ENCODE measurements at places on chromosomes 4 and X.
A peak's percentile ranks its signal among the peaks of the same experiment; 100 is the strongest.

DNA sequence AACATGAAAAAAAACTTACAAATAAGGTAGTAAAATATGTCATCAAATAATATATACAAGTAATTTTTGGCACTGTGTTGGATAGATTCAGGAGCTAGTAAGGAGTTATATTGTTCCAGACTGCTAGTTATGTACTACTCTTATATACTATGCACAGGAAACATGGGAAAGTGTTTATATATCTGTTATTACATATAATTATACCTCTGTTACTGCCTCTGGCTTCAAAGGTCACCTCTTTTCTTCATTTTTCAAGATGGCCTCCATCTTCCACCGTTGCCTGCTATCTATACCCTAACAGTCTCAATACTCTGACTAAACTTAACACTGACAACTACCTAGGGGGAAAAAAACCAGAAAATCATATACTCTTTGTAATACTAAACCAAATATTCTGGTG lies 29.5 kb downstream of the LIN54 start:
- no peak overlapping the region for H3K27ac ChIP-seq
- no peak overlapping the region for H3K4me3 ChIP-seq
- no peaks in the 10 kb centered on the region for H3K4me1 ChIP-seq
- no peak for DNase-seq
- no peaks in the 10 kb centered on the region for H3K36me3 ChIP-seq

- no peak for DNase-seq
- no peak overlapping the region for H3K4me3 ChIP-seq
- no peaks in the 10 kb centered on the region for H3K4me1 ChIP-seq
- no peaks in the 10 kb centered on the region for H3K27me3 ChIP-seq
Measured at GRCh38 chrX:136015016-136015415, 29.8 kb downstream of the SLC9A6 start.

- H3K4me3 ChIP-seq, result no peak overlapping the region
- no peaks in the 10 kb centered on the region for H3K36me3 ChIP-seq
- H3K4me1 ChIP-seq, result no peaks in the 10 kb centered on the region
- no peaks in the 10 kb centered on the region for H3K27me3 ChIP-seq
- H3K27ac ChIP-seq, result no peak overlapping the region
Measured at GRCh38 chrX:118569676-118570075, 74.1 kb downstream of the DOCK11 start.

DNA sequence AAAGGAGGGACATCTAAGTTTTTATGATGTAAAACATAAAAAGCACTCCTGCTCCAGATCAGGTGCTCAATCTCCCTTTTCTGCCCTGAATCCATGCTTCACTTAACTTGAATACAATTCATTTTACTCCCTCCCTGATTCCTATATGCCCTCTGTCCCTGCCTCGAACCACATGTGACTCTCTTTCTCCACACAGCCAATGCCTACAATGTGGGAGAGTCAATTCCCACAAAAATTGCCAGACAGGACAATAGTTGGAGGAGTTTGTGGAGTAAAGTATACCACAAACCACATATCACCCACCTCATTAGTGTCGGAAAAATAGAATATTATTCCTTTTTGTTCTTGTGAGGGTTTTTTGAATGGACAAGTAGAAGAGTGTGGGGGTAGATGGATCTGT lies 9.7 kb downstream of the AMMECR1 start:
- no peak overlapping the region for H3K4me3 ChIP-seq
- no peak overlapping the region for H3K27ac ChIP-seq
- no peaks in the 10 kb centered on the region for H3K4me1 ChIP-seq

- no peak for DNase-seq
- no peak overlapping the region for H3K27ac ChIP-seq
- no peaks in the 10 kb centered on the region for H3K27me3 ChIP-seq
- no peak overlapping the region for H3K4me3 ChIP-seq
- H3K4me1 ChIP-seq, result no peaks in the 10 kb centered on the region
Measured at GRCh38 chr4:86448871-86449270, 89.0 kb upstream of the MAPK10 start.

- no peak overlapping the region for H3K27ac ChIP-seq
- no peaks in the 10 kb centered on the region for H3K27me3 ChIP-seq
Measured at GRCh38 chr4:42396361-42396751, 932 bp upstream of the SHISA3 start.

- DNase-seq, result no peak
- no peak overlapping the region for H3K4me3 ChIP-seq
- no peaks in the 10 kb centered on the region for H3K36me3 ChIP-seq
- H3K27me3 ChIP-seq, result no peaks in the 10 kb centered on the region
- no peaks in the 10 kb centered on the region for H3K4me1 ChIP-seq
- H3K27ac ChIP-seq, result no peak overlapping the region
Measured at GRCh38 chr4:156101571-156101970, 147.9 kb upstream of the CTSO start.

- DNase-seq, result no peak
- no peak overlapping the region for H3K27ac ChIP-seq
Measured at GRCh38 chr4:140499391-140499790, 1.3 kb upstream of the MGAT4D start.

DNA sequence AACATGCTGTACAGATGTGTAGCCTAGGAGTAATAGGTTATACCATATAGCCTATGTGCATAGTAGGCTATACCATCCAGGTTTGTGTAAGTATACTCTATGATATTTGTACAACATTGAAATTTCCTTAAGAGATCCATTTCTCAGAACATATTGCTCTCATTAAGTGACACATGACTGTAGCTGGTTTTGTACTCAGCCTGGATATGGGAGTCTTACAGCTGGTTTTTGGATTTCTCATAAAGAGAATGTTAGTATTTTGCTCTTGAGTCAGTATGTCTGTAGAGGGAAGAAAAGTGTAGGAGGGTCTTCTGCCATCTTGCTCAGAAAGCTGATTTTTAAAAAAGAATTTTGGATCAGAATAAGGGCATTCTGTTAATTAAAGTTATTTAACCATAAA lies 85.3 kb downstream of the SMARCA5 start:
- no peaks in the 10 kb centered on the region for H3K27me3 ChIP-seq
- H3K27ac ChIP-seq, result no peak overlapping the region
- no peaks in the 10 kb centered on the region for H3K4me1 ChIP-seq
- H3K36me3 ChIP-seq, result no peaks in the 10 kb centered on the region
- no peak overlapping the region for H3K4me3 ChIP-seq

- no peaks in the 10 kb centered on the region for H3K27me3 ChIP-seq
- H3K36me3 ChIP-seq, result no peaks in the 10 kb centered on the region
- no peaks in the 10 kb centered on the region for H3K4me1 ChIP-seq
- H3K4me3 ChIP-seq, result no peak overlapping the region
- H3K27ac ChIP-seq, result no peak overlapping the region
Measured at GRCh38 chr4:154406018-154406795, 85.4 kb downstream of the DCHS2 start.

DNA sequence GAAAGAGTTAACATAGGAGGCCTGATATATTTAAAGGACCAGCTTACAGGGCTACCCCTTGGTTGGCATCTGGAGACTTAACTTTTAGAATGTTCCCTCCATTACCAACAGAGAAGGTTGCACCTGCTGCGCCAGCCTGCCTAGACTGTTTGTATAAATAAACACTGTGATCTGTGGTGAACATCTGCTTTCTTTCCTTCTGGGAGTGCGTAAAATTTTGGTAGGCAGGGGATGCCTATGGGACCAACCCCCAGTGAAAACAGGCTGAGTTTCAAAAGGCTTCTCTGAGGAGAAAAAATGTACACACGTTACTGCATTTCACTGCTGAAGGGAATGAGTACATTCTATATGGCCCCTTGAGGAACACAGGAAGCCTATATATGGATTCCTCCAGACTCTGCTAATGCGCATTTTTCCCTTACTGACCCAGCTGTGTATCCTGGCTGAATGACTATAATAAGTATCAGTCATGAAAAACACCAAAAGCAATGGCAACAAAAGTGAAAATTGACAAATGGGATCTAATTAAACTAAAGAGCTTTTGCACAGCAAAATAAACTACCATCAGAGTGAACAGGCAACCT lies 13.8 kb downstream of the CENPC start:
- no peak overlapping the region for H3K4me3 ChIP-seq
- H3K36me3 ChIP-seq, result peaks cover 40% of the 10 kb centered on the region
- H3K27ac ChIP-seq, result no peak overlapping the region
- H3K27me3 ChIP-seq, result no peaks in the 10 kb centered on the region
- no peaks in the 10 kb centered on the region for H3K4me1 ChIP-seq
- DNase-seq, result no peak

- peaks cover 21% of the 10 kb centered on the region for H3K4me1 ChIP-seq
- H3K36me3 ChIP-seq, result no peaks in the 10 kb centered on the region
- no peaks in the 10 kb centered on the region for H3K27me3 ChIP-seq
- no peak overlapping the region for H3K4me3 ChIP-seq
- DNase-seq, result no peak
Measured at GRCh38 chr4:86034616-86035015, 325.2 kb downstream of the MAPK10 start.

- H3K4me3 ChIP-seq, result no peak overlapping the region
- no peaks in the 10 kb centered on the region for H3K36me3 ChIP-seq
- no peak overlapping the region for H3K27ac ChIP-seq
- no peak for DNase-seq
Measured at GRCh38 chr4:64614276-64614675, 205.0 kb upstream of the TECRL start.

GRCh38 chr4:184747034-184747830 lies 13.3 kb upstream of the CENPU start:
- H3K4me3 ChIP-seq, result no peak overlapping the region
- peaks cover 55% of the 10 kb centered on the region for H3K4me1 ChIP-seq
- H3K36me3 ChIP-seq, result no peaks in the 10 kb centered on the region
- DNase-seq, result peak; percentile 69

- no peak for DNase-seq
- no peaks in the 10 kb centered on the region for H3K4me1 ChIP-seq
- no peak overlapping the region for H3K4me3 ChIP-seq
- no peaks in the 10 kb centered on the region for H3K36me3 ChIP-seq
Measured at GRCh38 chrX:30533835-30534234, 43.7 kb downstream of the TASL start.

GRCh38 chr4:118776157-118776954 lies 59.6 kb downstream of the SEC24D start:
- H3K4me1 ChIP-seq, result peaks cover 14% of the 10 kb centered on the region
- no peak overlapping the region for H3K27ac ChIP-seq
- H3K27me3 ChIP-seq, result no peaks in the 10 kb centered on the region
- H3K36me3 ChIP-seq, result no peaks in the 10 kb centered on the region

DNA sequence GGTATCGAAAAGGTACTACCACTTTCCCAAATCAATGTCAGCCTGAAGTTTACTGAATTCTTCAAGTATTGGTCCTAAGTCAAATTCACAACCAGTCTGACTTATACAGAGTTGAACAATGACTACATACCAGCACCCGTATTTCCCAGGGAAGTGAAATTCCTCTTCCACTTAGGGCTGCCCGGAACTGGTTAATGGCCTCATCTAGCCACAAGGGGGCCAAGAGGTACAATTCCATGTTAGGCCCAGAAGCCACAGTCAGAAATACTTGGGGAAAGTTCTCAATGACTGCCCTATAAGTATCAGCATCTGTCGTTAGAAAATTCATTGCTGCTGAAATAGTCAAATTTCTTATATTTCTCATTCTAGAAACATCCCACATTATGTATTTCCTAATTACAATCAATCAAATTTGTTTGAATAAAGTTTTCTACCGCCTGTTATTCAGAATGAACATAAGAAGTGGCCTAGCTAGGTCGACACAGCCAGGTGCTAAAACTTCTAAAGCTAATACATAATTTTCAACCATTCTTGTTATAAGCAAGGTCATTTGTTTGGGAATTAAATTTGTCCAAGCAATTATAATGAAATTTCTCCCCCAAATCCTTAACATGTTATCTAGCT lies 5.6 kb upstream of the PCDH7 start:
- no peak overlapping the region for H3K27ac ChIP-seq
- no peaks in the 10 kb centered on the region for H3K27me3 ChIP-seq
- no peak overlapping the region for H3K4me3 ChIP-seq
- H3K4me1 ChIP-seq, result peaks cover 11% of the 10 kb centered on the region
- peak; percentile 59 for DNase-seq

DNA sequence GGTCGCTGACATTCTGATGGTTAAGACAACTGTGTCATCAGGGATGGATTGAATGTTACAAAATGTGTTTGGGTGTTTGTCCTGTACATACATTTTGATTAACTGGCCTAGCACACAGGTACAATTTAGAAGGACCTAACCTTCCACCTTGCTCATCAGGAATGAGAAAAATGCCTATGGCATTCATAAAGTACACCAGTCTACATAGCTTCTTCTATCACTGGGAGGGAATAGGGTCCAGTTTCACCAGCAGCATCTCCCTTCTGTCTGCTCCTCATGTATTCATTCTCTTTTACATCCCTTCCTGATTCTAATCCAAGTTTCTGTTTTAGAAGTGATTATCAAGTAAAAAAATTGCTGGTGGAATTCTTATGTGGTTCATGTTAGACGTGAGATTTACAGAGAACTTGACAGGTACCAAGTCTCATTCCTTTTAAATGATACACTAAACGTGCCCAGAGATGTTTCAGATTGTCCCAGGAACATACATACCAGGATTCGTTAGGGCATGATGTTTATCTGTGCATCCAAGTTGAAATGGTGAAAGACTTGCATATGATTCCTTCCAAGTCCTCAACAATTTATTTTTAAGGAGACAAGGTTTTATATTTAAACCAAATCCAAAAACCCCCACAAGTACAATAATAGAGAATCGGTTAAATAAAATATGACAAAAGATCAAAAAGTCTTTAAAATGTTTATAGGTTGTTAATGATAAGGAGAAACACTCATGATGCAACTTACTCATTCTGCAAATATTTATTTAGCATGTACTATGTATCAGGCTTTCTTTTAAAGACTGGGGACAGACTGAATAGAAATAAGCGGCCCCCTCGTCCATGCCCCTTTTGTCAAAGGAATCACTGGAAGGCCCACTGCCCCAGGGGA lies 359.1 kb downstream of the ZNF674 start:
- no peak overlapping the region for H3K4me3 ChIP-seq
- no peaks in the 10 kb centered on the region for H3K4me1 ChIP-seq
- no peak for DNase-seq
- no peaks in the 10 kb centered on the region for H3K36me3 ChIP-seq
- no peak overlapping the region for H3K27ac ChIP-seq

DNA sequence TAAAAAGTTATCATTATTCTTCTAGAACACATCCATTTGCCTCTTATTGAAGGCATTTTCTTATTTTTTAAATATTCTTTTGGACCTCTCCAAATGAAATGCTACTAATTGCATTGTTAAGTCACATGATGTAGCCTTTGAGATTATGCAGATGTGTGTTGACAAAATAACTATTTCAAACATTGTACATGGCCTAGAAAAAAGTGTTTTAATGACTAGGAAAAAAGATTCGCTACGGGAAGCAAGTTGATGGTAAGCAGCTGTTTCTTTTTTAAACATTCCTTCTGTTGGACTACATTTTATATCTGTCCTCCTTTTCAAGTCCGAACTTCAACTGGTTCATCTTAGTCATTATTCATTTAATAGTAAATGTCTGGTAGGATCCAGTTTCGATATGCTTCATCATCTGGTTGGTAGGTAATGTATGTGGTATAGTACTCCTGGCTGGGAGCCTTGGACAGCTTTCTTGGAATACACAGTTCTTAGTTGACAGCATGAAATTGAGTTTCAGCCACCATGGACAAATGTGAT lies 34.3 kb upstream of the GUCY1A1 start:
- H3K27me3 ChIP-seq, result no peaks in the 10 kb centered on the region
- H3K36me3 ChIP-seq, result no peaks in the 10 kb centered on the region
- H3K4me1 ChIP-seq, result peaks cover 6% of the 10 kb centered on the region
- DNase-seq, result no peak

GRCh38 chr4:15692602-15693001 lies 10.3 kb upstream of the BST1 start:
- no peaks in the 10 kb centered on the region for H3K36me3 ChIP-seq
- no peak overlapping the region for H3K4me3 ChIP-seq
- H3K4me1 ChIP-seq, result peaks cover 3% of the 10 kb centered on the region
- H3K27me3 ChIP-seq, result no peaks in the 10 kb centered on the region
- no peak overlapping the region for H3K27ac ChIP-seq

All from thyroid gland (tissue), 4 donors.